CD4-positive, alpha-beta T cell (primary cell): ENCODE measurements at places on chromosomes 6 and 20. TPM values are rescaled to one million over a fixed set of nuclear protein-coding genes. Genes with fewer than 3 reads are reported as not detected.

Gene RAET1L
- not detected for total RNA-seq

Gene RGS17
- total RNA-seq: not detected

Gene PABPC1L
- 22.8 TPM for total RNA-seq

Gene ZDHHC14
- total RNA-seq: 1.6 TPM

Gene DACT2
- not detected for total RNA-seq

Gene ANGPT4
- total RNA-seq: not detected

Gene PRKN
- total RNA-seq: 5.4 TPM

- DNase-seq: no peak
Measured at GRCh38 chr20:8002056-8002455, 17.5 kb downstream of the TMX4 start.

- no peak for DNase-seq
Measured at GRCh38 chr6:170206317-170206621, 84.6 kb downstream of the DLL1 start.

DNA sequence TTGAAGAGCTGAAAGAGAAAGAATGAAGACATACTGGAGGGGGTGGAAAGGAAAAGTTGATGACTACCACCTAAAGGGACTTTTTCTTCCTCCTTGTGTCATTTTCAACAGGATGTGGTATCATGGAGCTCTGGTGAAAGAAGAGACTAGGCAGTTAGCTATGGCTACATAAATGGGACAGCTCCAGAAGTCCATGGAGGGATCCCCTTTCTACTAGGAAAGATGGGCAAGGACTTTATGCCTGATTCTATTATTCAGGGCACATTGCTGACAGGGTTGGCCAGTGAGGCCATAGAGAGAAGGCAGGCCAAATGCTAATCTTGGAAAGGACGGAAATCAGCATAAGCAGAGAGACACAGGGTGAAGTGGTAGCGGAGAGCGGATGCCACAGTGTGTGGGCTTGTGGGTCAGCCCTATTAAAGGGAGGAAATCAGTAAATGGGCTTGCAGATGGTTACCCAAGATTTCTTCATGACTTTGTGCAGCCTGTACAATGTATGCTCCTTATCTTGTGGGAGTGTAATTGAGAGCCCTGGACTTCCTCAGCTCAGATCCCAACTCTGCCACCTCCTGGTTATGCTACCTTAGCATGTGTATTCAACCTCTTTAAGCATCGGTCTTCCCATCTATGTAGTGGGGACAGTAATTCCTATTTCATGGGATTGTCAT is 77.4 kb upstream of the TMEM170B start:
- peak; percentile 28 for DNase-seq

DNA sequence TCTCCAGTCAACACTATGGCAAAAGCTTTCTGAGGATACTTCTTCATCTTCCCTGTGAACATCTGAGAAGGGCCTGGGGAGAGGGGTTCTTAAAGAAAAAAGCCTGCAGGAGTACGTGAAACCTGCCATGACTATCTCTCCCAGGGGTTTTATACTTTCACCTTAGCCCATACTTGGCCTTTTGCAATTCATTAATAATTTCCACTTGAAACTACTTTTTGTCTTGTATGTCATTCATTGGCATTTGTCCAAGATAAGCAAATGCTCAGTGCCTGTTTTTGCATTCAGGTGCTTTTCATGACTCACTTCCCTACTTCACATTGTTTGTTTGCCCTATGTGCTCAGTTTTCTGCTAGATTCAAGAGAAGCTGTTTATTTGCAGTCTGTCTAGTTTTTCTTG is 580.3 kb upstream of the GJE1 start:
- DNase-seq: no peak

DNA sequence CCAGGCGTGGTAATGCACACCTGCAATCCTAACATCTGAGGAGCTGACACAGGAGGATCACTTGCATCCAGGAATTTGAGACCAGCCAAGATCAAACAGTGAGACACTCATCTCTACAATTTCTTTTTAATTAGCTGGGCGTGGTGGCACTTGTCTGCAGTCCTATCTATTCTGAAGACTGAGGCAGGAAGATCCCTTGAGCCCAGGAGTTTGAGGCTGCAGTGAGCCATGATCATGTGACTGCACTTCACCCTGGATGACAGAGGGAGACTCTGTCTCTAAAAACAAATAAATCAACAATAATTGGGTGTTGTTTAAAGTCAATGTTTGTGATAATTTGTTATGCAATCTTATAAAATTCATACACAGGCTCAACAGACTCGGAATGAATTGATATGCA is 18.0 kb upstream of the HLA-A start:
- no peak for DNase-seq

GRCh38 chr6:30743099-30744053 is 889 bp upstream of the FLOT1 start:
- peak; percentile 29 for DNase-seq

- DNase-seq: no peak
Measured at GRCh38 chr6:130035211-130035610, 16.8 kb downstream of the L3MBTL3 start.

GRCh38 chr6:149567194-149567586 is 1.0 kb downstream of the GINM1 start:
- no peak for DNase-seq
